ENCODE measurements at places on chromosomes 7 and 10.

DNA sequence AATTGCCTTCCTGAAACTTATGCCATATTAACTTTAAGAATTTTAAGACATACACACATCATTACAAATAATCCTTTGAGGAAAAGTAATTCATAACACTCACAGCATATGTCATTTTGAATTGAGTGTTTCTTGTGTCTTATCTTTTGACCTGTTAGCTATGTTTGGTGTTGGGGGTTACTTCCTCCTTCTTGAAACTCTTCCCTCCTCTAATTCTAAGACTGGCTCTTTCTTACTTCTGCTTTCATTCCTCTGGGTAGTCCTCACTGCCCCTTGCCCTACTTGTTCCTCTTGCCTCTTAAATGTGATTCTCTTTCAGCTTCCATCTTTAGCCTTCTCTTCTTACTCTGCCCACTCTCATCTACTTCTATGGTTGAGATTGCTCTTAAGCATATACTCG is 28.3 kb upstream of the PIP4K2A start:
- DNase-seq = no peak

DNA sequence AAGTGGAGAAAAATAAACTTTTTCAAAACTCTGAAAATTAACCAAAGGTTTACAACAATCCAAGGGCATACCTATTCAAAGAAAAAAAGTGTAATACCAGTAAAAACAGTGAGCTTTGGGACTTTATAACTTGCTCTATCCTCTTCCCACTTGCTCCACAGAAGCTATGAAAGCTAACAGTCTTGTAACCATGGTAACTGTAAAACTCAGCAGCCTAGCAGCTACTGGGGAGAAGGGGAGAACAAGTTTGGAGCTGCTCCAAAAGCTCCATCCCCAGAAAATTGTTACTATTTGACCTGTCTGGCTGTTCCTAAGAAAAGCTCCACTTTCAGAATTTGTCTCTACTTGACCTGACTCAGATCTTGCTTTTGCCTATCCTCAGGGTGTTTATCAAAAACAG is 191.5 kb downstream of the OTUD1 start:
- DNase-seq = no peak

DNA sequence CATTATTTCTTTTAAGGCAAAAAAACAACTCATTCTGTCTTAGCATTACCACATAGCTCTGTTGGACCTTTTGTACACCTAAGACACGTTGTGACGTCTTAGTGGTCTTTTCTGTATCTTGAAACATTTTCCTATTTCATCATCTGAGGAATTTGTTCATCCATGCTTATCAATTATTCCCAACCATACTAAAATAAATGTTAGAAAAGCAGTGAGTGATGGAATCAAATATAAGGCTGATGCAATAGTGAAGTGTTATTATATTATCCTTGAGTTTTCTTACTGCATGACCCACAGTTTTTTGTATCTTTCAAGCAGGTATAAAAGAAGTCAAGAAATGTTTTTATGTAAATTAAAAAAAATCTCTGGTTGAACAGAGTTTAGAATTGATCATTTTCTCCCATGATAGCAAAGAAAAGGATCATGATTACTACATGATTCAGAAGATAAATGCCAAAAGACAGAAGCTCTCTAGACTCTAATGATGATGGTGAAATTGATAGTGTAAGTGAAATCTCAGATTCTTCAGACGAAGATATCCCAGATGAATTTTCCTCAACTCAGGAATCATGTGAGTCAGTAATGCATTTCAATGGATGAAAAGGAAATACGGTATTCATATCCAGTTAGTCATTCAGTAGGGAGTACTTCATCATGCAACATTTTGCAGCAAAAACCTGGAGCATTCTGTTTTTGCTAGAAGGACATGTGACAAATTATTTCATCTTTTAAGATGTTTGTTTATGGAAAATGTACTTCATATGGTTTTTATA is 51.4 kb downstream of the CELF2 start:
- DNase-seq = no peak

- no peak for DNase-seq
These were observed 79.5 kb upstream of the LANCL2 start for GRCh38 chr7:55285665-55286064.

DNA sequence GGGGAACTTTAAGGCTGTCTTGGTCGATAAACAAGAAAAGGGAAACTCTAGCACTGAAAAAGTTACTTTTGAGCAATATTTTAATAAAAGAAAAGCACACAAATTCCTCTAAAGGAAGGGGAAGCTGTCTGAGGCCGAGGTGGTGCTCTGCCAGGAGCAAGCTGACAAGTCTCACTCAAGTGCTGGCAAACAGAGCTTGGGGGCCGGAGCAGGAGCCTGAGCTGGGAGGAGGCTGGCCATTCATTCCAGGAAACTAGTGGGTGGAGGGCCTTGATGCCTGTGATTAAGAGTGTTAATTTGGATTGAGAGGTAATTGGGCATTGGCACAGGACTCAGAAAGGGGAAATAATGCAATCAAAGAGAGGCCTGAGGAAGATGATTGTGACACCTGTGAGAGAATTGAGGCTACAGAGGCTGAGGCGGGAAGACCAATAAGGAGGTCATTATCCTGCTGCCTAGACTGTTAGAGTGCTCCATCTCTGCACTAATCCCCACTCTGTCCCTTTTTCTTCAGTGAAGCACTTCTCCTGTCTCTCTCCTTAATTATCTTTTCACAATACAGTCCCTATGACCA is 154.9 kb upstream of the COL1A2 start:
- no peak for DNase-seq

Data from NCI-H510A (cell line).